ENCODE measurements at places on chromosomes 2 and 18.

DNA sequence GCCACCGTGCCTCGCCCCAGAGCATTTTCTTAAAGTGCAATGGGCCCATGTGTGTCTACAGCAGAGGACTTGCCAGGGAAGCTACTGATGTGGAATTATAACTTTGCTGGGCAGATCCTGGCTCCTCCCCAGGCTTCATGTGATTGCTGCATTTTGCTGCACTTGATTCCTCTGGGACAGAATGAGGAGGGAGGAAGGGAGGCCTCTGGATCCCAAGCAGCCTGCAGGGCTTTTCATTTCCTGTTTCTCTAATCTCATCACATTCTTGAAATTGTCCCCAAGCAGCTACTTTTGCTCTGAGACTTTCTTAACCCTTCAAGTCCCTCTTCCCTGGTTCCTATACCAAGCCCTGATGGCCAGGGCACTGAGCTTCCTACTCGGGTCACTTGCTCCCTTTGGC is 134.4 kb upstream of the SEC11C start:
- DNase-seq: peak; percentile 98

DNA sequence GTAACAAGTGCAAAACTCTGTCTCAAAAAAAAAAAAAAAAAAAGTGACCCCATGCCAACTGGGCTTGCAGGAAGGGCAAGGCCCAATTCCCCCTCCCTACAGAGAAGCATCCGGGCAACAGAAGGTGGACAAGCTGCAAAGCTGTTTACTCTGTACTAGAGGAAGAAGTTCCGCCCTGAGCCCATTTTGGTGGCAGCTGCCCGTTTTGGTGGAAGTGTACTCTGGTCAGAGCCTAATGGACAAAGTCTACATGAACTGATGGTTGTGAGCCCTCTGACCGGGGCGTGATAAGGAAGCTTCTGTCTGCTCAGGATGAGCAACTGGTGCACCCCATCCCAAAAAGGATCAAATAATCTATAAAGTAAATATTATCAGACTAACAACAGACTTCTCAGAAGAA is 65.0 kb downstream of the TRAPPC8 start:
- no peak for DNase-seq

DNA sequence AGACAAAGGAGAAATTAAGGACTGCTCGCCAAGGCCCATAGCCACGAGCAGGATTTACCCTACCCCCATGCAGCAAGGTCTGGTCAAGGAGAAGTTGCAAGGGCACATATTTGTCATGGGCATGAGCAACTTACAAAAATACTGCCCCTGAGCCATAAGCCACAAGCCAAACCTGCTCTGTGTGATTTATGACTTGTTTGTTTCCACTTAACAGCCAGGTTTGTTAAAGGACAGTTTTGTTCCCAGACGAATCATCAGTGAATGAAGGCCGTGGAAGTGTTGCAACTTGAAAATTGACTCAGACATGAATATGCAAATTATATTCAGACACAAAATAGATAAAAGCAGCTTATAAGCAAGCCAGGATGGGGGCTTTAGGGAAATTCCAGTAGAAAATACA is 31.3 kb upstream of the EVA1A start:
- peak; percentile 68 for DNase-seq

- DNase-seq: no peak
These were observed 109.1 kb downstream of the HDAC4 start for GRCh38 chr2:239291475-239292350.

DNA sequence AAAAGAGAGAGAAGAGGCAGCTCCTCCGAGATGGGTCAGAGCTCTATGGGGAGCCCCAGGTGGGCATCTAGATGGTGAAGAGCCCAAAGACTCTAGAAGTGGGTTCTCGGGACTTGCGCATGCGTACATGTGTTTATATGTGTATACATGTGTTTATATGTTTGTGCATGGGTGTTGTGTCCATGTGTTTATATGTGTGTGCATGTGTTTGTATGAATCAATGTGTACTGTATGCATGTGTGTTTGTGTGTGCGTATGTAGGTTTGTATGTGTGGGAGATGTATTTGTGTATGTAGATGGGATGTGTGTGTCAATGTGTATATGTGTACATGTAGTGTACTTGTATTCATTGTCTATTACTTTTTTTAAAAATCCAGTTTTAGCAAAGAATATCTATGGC is 25.6 kb downstream of the DNPEP start:
- no peak for DNase-seq

GRCh38 chr2:224379986-224380385 is 21.9 kb downstream of the FAM124B start:
- no peak for DNase-seq
